ENCODE measurements at places on chromosomes 4 and X.

GRCh38 chrX:40539214-40540142, 41.3 kb upstream of the ATP6AP2 start:
- no peaks in the 10 kb centered on the region for H3K36me3 ChIP-seq
- no peak overlapping the region for H3K27ac ChIP-seq
- peak; percentile 77 for DNase-seq
- peak overlapping the region; percentile 40 for H3K4me3 ChIP-seq
- H3K27me3 ChIP-seq: peaks cover 39% of the 10 kb centered on the region
- H3K4me1 ChIP-seq: peaks cover 23% of the 10 kb centered on the region

DNA sequence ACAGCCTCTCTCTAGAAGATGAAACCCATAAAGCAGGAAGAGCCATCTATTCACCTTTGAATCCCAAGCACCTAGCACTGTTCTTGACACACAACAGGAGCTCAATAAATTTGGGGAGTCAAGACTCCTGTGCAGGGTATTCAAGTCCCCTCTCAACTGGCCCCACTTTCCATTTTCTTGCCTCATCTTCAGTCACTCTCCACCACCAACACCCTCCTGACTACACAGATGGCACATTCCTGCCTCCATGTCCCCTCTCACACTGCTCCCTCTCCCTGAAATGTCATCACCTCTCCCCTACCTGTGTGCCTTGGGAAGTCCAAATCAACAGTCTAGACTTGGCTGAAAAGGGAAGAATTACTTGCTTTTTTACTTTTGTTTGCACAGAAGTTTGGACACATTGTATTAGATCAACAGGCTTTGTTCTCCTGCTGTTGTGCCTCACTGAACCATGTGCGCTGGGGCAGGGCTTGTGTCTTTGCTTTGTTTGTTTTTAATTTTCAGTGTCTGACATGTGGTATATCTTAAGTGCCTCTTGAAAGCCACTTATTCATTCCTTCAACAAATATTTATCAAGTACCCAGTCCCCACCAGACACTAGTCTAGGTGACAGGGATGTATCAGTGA, 85.1 kb downstream of the APBB2 start:
- H3K27ac ChIP-seq: no peak overlapping the region
- H3K36me3 ChIP-seq: no peaks in the 10 kb centered on the region
- H3K4me1 ChIP-seq: no peaks in the 10 kb centered on the region
- peaks cover 10% of the 10 kb centered on the region for H3K27me3 ChIP-seq
- no peak for DNase-seq

DNA sequence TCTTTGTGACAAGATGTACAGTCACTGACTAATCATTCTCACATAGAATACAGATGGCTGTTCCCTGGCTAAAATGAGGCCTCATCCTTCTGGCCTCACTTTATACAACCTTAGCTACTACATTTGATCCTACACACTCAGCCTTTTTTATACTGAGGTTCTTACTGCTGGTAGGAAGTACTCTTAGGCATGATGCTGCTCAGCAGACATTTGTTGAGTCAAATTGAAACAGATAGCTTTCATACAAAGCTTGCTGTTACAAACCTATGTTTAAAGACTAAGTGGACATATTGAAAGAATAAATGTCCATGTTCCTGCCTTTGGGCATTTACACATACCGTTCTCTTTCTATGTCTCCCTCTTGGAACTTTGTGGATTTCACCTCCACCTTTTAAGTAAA, 154.9 kb downstream of the NPFFR2 start:
- no peaks in the 10 kb centered on the region for H3K27me3 ChIP-seq
- H3K36me3 ChIP-seq: no peaks in the 10 kb centered on the region
- no peaks in the 10 kb centered on the region for H3K4me1 ChIP-seq
- H3K4me3 ChIP-seq: no peak overlapping the region
- H3K27ac ChIP-seq: no peak overlapping the region

GRCh38 chrX:44874420-44875184, 1.6 kb downstream of the KDM6A start:
- H3K27me3 ChIP-seq: no peaks in the 10 kb centered on the region
- peak; percentile 54 for DNase-seq
- peak overlapping the region; percentile 93 for H3K27ac ChIP-seq

GRCh38 chr4:152510349-152511147, 25.3 kb downstream of the FBXW7 start:
- peaks cover 36% of the 10 kb centered on the region for H3K4me1 ChIP-seq
- H3K4me3 ChIP-seq: peak overlapping the region; percentile 35
- no peaks in the 10 kb centered on the region for H3K27me3 ChIP-seq
- peaks cover 1% of the 10 kb centered on the region for H3K36me3 ChIP-seq
- peak overlapping the region; percentile 90 for H3K27ac ChIP-seq

- DNase-seq: no peak
- H3K27ac ChIP-seq: no peak overlapping the region
- H3K4me1 ChIP-seq: no peaks in the 10 kb centered on the region
- H3K36me3 ChIP-seq: no peaks in the 10 kb centered on the region
- no peak overlapping the region for H3K4me3 ChIP-seq
Measured at GRCh38 chr4:82753725-82754410, 44.7 kb downstream of the SCD5 start.

Measured in activated T-cell treated with anti-CD3 and anti-CD28 coated beads, Interleukin-2, amount 50 U/mL, for 72 hours (primary cell).